ENCODE measurements at places on chromosomes 16 and 17.

DNA sequence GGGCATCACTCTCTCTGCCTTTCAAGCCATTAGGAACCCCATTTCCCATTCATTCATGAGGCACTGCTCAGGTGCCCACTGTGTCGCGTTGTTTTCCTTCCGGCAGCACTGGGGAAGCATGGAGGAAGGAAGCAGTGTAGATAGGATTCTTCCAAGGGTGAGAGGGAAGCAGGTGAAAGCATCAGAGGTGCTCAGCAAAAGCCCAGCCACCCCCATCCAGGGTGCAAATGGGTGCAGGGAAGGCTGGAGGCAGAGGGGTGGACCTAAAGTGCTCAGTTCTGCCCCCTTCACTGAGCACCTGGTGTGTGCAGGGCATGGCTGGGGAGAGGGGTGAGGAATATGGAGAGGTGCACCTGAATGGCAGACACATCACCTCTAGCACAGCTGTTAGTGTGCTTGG lies 3.4 kb upstream of the NXPH3 start:
- DNase-seq, result peak; percentile 67

- no peak for DNase-seq
These were observed 481 bp downstream of the LYRM1 start for GRCh38 chr16:20901068-20901435.

DNA sequence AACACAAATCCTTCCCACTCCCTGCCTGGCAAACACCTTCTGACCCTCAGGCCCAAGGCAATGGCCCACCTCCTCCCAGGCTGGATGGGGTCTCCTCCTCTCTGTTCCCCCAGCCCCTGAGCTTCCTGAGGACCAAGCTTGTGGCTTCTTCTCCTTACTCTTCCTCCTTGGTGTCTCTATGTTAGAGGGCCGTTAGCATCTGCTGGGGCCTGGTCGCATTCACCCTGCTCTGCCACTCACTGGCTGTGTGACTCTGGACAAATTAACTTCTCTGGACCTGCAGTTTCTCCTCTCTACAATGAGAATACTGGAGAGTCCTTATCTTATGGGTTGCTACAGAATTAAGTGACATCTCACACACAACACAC lies 725 bp upstream of the MT2A start:
- no peak for DNase-seq

DNA sequence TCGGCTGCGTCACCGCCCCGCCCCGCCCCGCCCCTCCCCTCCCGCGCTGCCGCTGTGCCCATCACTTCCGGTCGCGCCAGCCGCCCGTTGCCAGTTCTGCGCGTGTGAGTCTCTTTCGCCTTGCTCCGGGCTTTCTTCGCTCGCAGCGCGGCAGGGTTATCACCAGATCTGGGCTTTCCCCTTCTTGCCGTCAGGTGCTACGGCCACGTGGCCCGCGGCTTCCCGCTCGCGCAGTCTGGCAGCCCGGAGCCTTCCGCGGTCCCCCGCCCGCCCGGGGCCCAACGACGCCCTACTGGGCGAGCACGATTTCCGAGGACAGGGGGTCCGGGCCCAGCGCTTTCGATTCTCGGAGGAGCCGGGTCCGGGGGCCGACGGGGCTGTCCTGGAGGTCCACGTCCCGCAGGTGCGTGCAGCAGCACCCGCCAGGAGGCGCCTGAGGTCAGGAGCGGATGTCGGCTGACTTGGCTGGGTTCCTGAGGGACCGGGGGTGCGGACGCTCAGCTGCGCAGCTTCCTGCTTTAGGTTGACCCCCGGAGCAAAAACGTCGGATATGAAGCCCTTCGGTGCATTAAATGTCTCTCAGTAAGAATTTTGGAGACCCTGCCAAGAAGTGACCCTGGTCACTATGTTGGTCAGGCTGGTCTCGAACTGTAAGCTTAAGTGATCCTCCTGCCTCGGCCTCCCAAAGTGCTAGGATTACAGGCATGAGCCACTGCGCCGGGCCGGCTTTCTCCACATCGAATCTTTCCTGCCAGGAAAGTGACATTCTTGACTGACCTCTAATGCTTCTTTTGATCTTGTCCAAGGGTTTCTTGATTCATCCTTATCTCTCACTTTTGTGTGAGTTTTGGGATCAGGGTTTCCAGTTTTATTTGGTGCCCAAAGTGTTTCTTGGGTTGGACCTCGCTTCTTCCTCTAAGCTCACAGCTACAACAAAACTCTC lies at the start of gene METTL23:
TSS of gene METTL23 (plus strand) at position 64 of the 943 bp plus-strand sequence. CDS start 2,872 bp downstream, outside the sequence.
- peak; percentile 94 for DNase-seq

- DNase-seq, result no peak
These were observed 76.1 kb upstream of the SDK2 start for GRCh38 chr17:73720187-73720834.

DNA sequence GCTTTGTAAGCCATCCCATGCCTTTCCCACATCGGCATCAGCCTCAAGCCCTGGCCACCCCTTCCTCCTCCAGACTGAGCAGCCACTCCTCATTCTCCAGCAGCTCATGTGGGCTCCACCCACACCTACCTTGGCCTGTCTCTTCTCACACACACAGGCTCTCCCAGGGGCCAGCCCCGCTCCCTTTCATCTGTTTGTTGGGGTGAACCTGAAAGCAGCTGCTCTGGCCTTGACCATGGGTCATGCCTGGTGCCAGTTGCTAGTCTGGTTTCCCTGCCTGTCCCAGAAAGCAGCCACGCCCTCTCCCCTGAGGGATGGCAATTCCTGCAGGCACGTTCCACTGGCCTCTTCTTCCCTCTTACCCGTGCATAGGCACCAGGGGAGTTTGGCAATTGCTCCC lies 11.4 kb upstream of the TMEM238L start:
- no peak for DNase-seq

- DNase-seq, result no peak
These were observed 4.6 kb downstream of the PRSS8 start for GRCh38 chr16:31130899-31131298.

GRCh38 chr17:68048996-68049395 lies 13.5 kb downstream of the KPNA2 start:
- no peak for DNase-seq

- DNase-seq, result peak; percentile 81
These were observed 505 bp upstream of the COG1 start for GRCh38 chr17:73192206-73192893.

- peak; percentile 93 for DNase-seq
These were observed 878 bp downstream of the HEXIM1 start for GRCh38 chr17:45149037-45149668.

- DNase-seq, result no peak
These were observed 4.7 kb downstream of the AMFR start for GRCh38 chr16:56420613-56421012.

GRCh38 chr17:66432411-66432957 lies 130.1 kb downstream of the PRKCA start:
- no peak for DNase-seq

All from cardiac septum (tissue), 1 donor.